ENCODE measurements at places on chromosomes 7 and 10. TPM values are rescaled to one million over a fixed set of nuclear protein-coding genes. Genes with fewer than 3 reads are reported as not detected.

DPP6 gene
- 0.48 TPM for total RNA-seq

CNOT4 gene
- 22.1 TPM for total RNA-seq

HOXA3 gene
- not detected for total RNA-seq

DNA sequence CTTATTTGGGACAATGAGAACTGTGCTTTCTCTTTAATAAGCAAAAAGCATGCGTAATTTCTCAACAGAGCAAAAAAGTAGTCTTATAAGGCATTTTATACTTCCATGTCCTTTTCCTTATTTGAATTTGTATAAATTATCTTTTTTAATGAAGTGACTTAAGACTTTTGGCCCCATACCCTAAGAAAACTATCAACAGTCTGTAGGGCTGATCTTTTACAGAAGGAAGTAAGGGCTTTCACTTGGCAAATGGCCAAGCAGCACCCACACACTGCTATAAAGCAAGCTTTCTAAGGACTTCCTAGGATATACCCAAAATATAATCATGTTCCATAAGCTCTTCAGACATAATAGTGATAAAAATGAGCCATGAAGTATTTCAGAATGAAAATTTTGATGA, 3.4 kb downstream of the CRPPA start:
- DNase-seq: no peak

- DNase-seq: no peak
Observed at GRCh38 chr7:5638994-5639393, 142.5 kb downstream of the RNF216 start.

- DNase-seq: no peak
Observed at GRCh38 chr10:1123972-1124371, 67.8 kb downstream of the WDR37 start.

- DNase-seq: no peak
Observed at GRCh38 chr10:122744257-122744656, 44.6 kb upstream of the C10orf120 start.
